ENCODE measurements at places on chromosomes 7 and 10.

DNA sequence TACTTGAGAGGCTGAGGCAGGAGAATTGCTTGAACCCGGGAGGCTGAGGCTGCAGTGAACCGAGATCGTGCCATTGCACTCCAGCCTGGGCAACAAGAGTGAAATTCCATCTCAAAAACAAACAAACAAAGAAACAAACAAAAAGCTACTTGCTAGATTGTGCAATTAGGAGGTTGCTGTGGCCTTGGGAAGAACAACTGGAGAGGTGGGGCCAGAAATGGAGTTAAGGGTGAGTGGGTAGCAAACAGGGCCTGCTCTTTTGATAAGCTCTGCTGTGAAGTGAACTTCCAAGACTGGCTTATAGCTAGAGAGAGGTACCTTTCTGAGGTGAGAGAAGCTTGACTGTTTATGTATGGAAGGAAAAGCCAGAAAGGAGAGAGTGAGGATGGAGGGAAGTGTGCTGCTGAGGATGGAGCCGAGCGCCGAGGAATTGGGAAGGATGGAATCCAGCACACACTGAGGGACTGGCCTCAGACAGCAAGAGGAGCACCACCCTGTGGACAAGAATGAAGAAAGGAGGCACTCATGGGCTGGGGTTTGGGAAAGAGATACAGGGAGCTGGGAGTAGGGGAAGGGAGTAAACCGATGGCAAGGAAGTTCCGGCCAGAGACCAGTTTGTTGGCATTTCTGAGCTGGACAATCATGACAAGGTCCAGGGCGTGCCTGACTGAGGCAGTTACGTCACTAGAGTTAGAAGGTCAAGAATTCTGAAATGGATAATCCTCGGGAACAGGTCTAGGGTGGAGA lies 7.0 kb upstream of the RPEL1 start:
- no peak for DNase-seq

DNA sequence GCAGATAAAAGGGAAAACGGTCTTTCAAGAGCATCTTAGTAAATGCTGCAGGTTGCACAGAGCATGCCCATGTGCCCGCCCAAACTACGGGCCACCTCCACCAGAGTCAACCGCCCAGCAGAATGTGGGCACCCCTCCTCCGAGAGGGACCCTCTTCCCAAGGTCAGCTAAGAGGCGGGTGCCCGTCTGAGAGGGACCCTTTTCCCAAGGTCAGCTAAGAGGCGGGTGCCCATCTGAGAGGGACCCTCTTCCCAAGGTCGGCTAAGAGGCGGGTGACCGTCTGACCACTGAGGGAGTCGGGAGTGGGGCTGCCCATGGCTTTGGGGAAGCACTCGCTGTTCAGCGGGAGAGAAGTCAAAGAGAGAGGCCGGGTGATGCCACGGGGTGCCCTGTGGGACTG lies 113.1 kb downstream of the PTPRN2 start:
- no peak for DNase-seq

- DNase-seq, result no peak
Measured at GRCh38 chr10:50286996-50287803, 35.9 kb upstream of the ASAH2 start.

DNA sequence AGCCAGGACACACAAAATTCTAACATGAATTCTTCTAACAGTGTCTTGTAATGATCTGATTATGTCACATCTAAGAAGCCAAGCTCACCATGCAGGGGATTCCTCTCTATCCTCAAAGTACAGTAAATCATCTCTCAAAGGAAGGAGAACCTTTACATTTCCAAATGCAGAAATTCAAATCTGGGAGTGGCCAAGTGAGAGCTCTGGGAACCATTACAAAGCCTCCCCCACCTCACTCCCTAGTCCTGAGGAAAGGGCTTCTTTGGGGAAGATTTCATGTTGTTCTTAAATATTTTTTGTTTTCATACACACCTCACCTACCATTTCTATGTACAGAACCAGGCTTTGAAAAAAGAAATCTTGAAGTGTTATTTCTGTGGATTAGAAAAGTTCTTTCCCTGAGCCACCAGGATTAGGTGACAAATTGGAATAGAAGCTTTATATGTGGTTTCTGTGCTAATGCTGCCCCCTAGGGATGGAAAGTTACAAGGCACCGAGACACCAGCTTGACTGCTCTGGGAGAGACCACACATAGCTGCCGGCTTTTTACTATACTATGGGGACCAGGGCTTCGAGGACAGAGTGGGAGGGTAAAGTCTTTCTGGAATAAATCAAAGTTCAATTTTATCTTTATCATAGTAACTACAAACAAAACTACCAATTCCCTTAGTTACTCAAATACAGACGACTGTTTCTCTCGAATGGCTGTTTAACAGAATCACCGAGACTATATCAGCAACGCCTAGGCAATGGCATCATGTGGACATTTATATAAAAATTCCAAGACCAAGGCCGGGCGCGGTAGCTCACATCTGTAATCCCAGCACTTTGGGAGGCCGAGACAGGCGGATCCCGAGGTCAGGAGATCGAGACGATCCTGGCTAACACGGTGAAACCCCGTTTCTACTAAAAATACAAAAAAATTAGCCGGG lies 116.1 kb downstream of the RNF216 start:
- peak; percentile 82 for DNase-seq

- DNase-seq, result no peak
Measured at GRCh38 chr7:79979437-79979836, 155.2 kb upstream of the GNAI1 start.

DNA sequence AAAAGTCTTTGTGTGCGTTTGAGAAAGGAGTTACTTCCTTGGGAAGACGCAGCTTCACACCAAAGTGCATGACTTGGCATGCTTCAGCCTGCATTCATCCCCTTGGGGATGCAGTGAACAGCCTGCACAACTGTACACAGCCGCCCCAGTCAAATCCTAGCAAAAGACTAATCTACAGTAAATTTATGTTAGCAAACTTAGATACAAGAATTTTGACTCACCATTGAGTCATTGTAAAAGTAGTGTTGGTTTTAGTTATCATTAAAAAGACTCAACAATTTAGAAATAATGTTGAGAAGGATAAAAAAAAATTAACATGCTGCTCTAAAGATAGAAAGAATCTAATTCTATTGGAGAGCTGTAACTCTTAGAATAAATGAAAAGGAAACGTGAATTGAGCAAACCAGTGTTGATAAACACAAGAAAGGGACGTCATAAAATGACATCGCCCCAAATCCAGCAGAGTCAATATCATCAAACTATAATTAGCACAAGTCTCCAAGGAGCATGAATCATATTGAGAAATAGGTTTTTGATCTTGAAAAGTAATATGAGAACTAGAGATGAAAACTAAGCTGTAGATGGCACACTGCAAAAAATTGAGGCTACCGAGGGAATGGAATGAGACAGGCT lies 11.9 kb upstream of the OPTN start:
- DNase-seq, result no peak

DNA sequence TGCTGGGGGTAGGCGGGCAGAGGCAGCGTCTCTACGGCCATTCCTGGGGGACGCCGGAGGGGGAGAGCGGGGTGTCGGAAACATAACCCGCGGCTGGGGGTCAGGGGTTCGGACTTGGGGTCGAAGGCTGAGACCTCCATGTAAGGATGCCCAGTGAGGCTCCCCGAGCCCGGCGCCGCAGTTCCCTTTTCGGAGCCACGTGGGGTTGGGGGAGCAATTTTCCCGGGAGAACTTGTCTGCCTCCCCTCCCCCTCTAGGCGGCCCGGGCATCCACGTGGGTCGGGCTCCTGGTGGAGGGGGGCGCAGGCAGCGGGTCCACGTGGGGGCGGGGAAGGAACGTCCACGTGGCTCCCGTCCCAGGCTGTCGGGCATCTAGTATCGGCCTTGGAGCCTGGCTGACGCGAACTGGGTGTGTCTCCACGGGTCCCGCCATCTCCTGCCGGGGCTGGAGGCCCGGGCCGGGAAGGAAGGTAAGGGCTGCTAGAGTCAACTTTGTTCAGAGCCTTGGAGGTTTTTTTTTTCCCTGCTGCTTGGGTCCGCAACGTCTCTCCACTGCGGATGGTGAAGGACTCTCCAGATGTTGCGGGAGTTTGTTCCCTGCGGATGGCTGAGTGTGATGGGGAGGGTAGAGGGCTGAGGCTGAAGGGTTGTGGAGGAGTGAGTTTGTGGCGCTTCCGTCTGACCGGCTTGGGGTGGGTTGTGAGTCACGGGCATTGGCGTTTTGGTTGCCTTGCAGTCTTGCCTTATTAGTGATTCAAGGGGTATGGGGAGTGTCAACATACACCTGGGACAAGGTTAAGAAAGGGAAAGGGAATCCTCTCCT lies 744 bp downstream of the PPRC1 start:
- peak; percentile 74 for DNase-seq

- no peak for DNase-seq
Measured at GRCh38 chr10:60182691-60183090, 207.0 kb downstream of the ANK3 start.

- no peak for DNase-seq
Measured at GRCh38 chr10:44835300-44835699, 75.8 kb upstream of the TMEM72 start.

DNA sequence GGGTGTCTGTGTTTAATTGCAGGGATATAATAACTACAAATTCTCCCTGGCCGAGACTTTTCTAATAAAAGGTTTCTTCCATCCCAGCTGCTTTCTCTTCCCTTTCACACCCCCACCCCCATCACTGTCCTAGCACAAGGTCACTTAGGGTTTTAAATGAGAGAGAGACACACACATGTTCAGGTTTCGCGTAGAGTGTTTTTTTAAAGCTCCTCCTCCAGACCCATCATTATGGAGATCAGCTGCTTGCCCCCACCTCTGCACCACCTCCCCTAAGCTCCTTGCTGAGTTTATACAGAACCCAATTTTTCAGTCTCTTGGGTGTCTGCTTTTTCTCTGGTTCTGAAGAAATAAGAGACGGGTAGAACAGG lies 18.6 kb downstream of the LRMDA start:
- DNase-seq, result no peak

DNA sequence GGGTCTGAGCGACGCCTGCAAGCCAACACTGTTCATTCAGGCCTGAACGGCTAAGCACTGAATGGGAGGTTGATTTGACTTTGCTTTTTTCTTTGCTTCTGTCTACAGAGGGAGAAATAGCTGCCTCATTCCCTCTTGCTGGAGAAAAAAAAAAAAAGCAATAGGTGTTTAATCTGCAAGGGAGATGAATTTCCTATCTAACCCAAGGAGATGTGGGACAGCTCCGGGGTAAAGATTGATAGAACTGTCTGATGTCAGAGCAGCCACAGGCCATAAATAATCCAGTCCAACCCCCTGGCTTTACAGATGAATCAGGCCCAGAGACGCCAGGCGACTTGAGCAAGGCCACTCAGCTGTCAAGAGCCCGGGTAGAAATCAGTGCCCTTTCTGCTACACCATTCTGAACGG lies 168.0 kb downstream of the ARHGAP12 start:
- DNase-seq, result no peak

- DNase-seq, result no peak
Measured at GRCh38 chr10:122186816-122187810, 84.0 kb upstream of the BTBD16 start.

DNA sequence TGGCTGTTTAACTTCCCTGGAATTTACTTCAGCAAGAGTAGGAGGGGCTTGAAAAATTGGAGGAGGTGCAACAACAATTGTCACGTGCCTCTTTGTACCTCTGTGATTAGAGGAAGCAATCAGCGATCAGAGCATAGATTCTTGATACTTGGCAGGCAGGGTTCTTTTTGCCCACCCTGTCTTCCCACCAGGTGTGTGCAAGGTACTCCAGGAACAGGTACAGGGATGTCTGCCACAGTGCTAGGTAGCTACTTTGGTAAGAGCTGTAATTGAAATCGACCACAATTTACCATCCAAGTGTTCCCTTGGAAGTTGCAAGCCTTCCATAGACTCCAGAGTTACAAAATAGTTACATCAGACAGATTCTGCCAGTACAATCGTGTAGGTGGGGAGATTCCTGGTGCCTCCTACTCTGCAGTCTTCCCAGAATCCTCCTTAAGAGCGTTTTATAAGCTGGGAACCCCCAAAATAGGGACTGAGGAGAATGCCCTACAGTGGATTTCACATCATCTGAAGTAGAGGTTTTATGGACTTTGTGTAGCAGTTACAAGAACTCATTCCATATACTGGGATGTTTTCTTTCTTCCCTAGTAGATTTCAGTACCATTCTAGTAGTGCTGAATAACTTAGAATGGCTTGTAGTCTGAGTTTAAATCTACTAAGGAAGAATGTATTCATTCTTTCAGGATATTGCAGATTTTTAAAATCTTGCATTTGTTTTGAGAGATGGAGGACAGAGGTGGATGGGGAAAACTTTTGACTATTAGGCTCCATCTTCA lies 101.9 kb downstream of the EXOC4 start:
- DNase-seq, result no peak

DNA sequence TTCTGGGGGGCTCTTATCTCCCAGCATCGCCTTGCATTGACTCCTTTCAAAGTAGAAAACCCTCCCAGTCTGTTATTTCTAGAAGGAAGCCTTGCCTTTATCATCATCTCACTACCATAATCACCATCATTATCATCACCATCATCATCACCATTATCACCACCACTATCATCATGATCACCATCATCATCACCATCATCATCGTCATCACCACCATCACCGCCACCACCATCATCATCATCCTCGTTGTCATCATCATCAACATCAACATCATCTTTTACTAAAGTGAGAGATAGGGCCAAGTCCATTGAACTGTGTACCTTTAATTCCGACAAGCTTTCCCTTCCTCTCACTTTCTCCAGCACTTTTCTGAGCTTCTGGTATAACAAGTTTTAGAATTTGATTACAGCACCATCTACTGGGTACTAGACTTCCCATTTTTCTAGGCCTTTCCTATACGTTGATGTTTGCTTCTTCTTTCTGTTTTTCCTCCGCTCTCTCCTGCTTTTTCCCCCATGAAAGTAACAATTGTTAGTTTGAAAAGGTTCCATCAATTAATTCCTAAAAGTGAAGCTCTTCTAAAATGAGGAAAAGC lies 226.4 kb downstream of the BUB3 start:
- no peak for DNase-seq

GRCh38 chr10:8315619-8316021 lies 261.1 kb downstream of the GATA3 start:
- no peak for DNase-seq

GRCh38 chr7:158064631-158065030 lies 523.0 kb downstream of the PTPRN2 start:
- DNase-seq, result no peak

DNA sequence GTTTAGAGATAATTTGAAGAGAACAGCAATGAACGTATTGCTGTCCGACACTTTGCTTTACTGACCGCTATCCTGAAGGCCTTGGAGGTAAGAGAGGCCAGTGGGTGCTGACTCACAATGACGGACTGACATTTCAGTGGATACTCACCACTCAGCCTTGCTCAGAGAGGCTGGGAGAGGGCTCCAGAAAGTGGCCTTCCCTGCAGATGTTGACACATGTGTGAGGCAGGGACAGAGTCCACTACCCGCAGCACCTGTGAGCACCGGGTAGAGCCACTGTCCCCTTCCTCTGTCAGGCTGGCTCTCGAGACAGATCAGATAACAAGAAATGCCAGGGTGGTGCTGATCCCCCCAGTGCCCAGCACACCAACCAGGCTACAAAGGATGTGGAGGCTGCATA lies 75.0 kb downstream of the GPR26 start:
- no peak for DNase-seq

DNA sequence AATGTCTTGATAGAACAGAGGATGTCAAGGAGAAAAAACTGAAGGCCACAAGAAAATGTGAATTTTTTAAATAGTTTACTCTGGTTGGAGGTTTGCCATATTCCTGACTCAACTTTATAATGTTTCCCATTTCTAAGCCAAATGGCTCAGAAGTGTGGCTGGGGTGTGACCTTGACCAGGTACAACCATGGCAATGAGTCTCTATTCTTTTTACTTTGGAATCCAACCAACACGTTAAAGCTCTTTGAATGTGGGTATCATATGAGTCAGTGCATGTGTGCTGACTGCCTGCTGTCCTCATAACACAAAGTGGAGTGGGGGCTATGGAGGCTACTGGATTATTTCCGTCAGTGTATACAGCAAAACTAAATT lies 33.5 kb upstream of the DLD start:
- DNase-seq, result no peak

Data from natural killer cell treated with Interleukin-12 subunit alpha and Interleukin-12 subunit beta and Interleukin-15 and Interleukin-18, amount 100 ng/mL, for 72 hours (primary cell).